Left lung (tissue), 14 donors: ENCODE measurements at places on chromosomes 11 and 22. TPM values are rescaled to one million over a fixed set of nuclear protein-coding genes. Genes with fewer than 3 reads are reported as not detected.

GRCh38 chr11:36390963-36391471 lies 94.9 kb downstream of the PRR5L start:
- H3K27me3 ChIP-seq = no peaks in the 10 kb centered on the region
- DNase-seq = no peak
- no peak overlapping the region for H3K27ac ChIP-seq
- H3K4me1 ChIP-seq = peaks cover 47% of the 10 kb centered on the region
- no peaks in the 10 kb centered on the region for H3K36me3 ChIP-seq

GRCh38 chr11:70063121-70063520 lies 15.0 kb upstream of the ANO1 start:
- H3K27me3 ChIP-seq = peaks cover 43% of the 10 kb centered on the region
- DNase-seq = no peak
- H3K4me1 ChIP-seq = no peaks in the 10 kb centered on the region
- no peak overlapping the region for H3K27ac ChIP-seq
- H3K36me3 ChIP-seq = no peaks in the 10 kb centered on the region

DNA sequence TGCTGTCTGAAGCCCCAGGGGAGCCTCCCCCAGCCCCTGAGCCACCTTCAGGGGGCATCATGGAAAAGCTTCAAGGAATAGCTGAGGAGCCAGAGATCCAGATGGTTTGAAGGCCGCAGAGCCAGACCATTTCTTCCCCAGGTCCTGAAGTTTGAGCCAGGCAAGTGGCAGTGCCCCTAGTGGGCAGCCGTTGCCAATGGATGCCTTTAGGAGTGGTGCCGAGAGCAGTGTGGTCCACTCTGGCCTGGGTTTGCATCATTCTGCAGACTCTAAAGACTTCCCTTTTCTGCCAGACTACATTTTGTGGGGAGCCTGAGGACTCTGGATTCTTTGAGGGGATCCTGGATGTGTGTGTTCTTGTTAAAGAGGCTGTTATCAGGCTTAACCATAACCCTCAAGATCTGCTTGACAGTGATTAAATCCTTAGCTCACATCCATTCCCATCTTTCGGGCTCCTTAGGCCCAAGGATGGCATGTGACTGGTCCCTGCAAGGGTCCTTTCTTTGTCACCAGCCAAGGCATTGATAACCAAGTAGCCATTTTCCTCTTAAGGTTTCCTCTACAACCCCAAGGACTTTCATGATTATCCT lies 13.1 kb downstream of the HINFP start:
- H3K4me1 ChIP-seq = no peaks in the 10 kb centered on the region
- no peak overlapping the region for H3K4me3 ChIP-seq
- no peaks in the 10 kb centered on the region for H3K27me3 ChIP-seq
- H3K36me3 ChIP-seq = no peaks in the 10 kb centered on the region
- no peak overlapping the region for H3K27ac ChIP-seq

The HINFP gene
- 22.2 TPM for total RNA-seq

The NFRKB gene
- total RNA-seq = 21.5 TPM

The C22orf15 gene
- total RNA-seq = 3.1 TPM

The ART1 gene
- 0.55 TPM for total RNA-seq
